ENCODE measurements at places on chromosomes 5 and 9.

- DNase-seq: no peak
These were observed 1.2 kb downstream of the EFCAB9 start for GRCh38 chr5:172194985-172195774.

GRCh38 chr5:16410338-16410737, 55.3 kb downstream of the ZNF622 start:
- DNase-seq: no peak

- DNase-seq: no peak
These were observed 47.3 kb downstream of the UHRF2 start for GRCh38 chr9:6460189-6460768.

DNA sequence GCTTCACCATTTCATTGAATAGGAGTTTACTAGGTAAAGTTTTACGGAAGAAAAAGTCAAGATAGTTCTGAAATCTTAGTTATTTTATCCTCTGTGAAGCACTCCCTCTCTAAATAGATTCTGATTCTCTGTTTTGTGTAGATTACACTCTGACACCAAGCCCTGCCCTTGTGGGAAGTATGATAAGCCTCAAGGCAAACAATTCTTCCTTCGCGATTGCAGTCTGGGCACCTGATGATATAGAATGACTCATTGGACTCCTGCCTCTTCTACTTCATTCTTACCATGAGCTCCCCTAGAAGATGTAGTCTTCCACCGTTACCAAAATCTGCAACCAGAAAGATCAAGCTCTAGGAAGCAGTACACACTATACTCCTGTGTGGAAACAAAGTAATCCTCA, 626.9 kb upstream of the PTGER4 start:
- no peak for DNase-seq

DNA sequence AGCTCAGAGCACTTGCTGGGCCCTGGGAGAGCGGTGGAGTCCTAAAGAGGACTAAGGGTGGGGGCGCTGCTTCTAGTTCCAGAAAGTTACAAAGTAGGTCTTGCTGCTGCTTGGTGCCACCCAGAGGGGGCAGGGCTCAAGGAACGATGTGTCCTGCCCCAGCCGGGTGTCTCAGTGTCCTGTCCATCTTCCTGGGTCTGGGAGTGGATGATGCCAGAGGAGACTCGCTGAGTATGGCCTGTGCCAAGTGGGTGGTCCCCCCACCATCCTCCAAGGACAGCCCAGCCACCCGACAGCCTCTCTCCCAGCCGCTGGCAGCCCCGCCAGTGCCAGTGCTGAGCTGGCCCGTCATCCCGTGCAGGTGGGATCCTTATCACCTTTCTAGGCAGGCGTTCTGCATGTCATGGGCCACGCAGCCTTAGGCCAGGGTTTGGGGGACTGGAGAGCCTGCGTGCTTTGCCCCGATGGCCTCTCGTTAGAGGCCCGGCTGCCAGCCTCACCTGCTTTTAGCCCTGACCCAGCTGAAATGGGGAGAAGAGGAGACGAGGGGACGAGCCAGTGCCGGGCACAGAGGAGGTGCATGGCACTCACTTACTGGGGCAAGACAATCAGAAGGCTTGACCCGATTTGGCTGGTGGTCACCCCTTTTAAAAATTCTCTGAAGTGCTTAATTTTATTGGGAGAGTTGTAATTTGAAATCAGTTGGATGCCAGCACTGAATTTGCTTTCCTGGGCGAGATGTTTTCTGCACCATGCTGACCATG, 5.6 kb downstream of the WNK2 start:
- no peak for DNase-seq

DNA sequence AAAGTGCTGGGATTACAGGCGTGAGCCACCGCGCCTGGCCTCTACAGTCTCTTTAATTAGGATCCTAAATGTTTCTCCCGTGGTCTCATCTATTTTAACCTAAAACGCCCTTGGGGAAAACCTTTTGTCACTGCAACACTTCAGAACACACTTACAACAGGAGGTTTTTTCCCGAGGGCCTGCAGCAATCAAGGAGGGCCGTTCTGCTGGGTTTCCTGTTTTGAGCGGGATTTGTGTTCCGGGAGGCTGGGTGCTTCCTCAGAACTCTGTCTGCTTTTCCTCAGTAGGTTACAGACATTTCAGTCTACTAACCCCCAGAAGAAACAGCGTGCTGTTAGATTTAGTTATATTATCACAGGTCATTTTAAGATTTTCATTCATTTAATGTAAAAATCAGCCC, 65.4 kb upstream of the IRX4 start:
- no peak for DNase-seq

DNA sequence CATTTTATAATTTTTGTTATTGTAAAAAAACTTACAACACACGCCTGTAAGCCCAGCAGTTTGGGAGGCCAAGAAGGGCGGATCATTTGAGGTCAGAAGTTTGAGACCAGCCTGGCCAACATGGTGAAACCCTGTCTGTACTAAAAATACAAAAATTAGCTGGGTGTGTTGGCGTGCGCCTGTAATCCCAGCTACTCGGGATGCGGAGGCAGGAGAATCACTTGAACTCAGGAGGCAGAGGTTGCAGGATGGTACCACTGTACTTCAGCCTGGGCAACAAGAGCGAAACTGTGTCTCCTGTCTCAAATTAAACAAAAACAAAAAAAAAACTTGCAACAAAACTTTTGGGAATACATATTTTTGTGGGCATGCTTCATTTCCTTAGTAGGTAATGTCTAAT, 164.6 kb downstream of the CACNA1B start:
- no peak for DNase-seq
